ENCODE measurements at places on chromosomes 2 and 18.

- DNase-seq: no peak
Observed at GRCh38 chr2:205755923-205756322, 73.6 kb downstream of the NRP2 start.

DNA sequence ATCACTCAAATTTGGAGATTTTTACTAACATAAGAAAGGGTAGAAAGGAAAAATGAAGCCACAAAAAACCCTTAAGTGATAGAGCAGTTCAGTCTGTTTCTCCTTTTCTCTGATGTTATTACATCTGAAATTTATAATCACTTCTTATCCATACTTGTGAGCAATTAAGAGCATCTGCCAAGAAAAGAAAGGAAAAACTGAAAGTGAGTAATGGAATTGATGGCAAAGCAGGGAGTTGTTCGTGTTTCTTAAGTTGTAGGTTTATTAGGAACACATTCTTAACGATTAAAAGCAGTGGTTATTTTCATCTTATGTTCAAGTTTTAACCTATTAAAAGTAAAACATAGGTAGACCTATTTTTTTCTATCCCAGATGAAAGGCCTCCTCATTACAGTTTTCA, 277.7 kb downstream of the RND3 start:
- DNase-seq: no peak

GRCh38 chr2:203669820-203670219, 36.6 kb upstream of the CD28 start:
- no peak for DNase-seq

DNA sequence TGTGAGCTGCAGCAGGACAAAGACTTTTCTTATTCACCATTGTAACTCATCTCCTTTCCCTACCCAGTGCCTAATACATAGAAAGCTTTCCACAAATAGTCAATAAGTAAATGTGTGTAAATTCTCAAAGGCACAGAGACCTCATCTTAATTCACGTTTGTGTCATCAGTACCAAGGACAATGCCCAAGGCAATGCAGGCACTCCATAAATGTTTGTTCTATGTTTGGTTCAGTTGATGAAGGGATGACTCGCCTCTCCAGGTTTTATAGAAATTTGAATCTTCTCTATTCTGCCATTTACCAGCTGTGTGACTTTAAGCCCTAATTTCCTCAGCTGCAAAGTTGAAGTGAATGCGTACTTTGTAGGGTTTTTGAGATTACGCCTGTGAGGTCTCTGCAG, 2.1 kb upstream of the MOGAT1 start:
- DNase-seq: no peak

DNA sequence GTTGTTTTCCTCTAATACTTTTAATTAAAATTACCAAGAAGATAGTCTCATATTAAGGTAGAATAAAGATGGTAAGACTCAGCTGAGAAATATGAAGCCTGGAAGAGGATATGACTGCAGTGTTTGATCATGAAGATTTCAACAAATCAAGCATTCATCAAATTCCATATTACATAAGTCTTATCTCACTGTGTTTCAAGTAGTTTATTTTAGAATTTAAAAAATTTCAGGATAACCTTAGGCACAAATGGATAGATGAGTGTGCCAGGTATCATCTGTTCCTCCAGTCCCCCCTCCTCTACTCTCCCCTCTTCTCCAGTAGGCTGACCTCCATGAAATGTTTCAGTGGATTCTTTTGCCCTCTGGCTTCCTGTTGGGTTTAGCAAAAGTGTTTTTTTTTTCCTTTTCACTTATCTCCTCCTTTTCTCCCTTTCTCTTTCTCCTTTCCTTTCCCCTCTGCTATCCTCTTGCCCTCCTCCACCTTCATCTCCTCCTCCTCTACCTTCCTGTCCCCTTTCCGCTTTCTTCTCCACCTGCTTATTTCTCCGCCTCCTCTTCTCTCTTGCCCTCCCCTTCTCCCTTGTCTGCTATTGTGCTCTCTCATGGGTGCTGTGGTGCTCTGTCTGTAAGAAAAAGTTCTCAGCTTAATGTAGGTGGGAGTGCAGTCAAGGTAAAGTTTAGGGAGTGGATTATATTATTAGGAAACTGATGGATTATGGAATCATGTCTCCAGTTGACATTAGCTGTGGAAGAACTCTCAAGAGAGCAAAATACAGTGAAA, 72.8 kb downstream of the ABI2 start:
- no peak for DNase-seq

DNA sequence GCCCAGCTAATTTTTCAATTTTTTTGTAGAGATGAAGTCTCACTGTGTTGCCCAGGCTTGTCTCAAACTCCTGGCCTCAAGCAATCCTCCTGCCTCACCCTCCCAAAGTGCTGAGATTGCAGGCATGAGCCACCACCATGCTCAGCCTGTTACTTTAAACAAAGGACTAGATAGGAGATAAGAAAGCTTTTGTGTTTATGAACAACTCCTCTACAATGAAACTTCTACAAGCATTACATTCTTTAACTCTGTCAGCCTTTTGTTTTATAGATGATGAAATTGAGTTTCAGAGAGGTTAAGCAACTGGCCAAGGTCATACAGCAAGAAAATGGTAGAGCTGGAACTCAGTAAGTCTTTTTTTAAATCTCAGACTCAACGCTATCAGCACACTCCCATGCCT, 22.7 kb downstream of the ALPK2 start:
- DNase-seq: no peak

DNA sequence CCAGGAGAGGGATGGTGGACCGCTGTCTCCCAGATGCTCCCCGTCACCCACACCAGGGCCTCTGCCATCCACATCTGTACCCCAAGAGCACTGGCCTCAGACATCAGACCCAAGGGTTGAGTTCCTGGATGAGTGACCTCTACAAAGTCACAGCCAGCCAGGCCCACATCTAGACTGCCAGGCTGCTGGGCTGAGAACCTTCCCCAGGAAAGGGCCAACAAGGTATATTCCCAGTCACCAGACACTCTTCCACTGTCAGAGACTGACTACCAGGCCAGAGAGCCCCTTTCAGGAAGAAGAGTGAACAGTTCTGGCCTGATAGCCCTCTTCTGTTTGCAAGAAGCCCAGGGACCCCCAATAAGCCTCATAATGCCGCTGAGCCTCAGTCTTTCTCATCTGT, 44.3 kb downstream of the C1QL2 start:
- DNase-seq: no peak

Measured in BJ (cell line).